ENCODE measurements at places on chromosomes 11 and 22.

DNA sequence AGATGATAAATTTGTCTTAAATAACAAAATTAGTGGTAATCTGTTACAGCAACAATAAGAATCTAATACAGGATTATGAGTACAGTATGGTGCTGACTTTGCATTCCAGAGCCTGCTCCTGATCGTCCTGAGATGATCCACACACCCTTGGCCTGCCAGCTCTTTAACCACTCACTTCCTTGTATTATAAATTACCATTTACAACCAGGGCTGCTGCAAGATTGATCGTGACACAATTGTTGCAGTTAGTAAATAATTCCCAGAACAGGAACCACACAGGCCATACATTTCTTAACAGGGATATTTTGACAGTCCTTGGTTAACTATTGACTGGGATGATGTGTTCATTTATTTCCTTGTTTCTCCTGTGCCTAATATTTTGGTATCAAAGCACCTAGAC lies 3.8 kb upstream of the CBLIF start:
- DNase-seq = no peak

DNA sequence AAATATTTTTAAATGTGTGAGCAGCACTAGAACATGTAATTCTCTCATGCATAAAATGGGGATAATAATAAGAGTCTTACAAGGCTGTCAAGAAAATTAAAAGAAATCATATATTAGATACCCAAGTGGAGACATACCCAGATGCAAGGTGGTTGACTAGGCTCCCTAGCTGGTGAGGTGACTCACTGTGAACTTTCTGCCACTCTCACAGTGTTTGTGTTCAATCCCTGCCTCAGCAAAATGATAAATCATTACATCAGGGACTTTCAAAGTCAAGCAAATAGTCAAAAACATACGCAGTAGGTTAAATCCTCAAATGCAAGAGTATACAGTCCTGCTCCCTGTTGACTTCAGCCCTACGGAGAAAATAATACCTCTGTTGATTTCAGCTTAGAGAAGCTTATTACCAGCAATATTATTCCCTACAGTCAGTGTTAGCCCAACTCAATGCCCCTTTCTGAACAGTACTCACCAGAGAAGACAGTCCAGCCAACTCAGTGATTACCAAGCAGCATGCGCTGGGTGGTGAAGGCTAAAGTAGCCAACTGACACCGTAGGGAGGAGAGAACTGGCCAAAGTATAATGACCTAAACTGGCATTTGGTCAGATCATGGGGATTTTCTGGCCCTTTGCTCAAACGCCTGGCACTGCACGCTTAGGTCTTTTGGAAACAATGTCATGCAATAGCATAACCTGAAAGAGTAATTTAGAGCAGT lies 73.1 kb upstream of the BARX2 start:
- no peak for DNase-seq

- no peak for DNase-seq
Measured at GRCh38 chr11:113014262-113015097, 53.3 kb downstream of the NCAM1 start.

- no peak for DNase-seq
Measured at GRCh38 chr11:11604370-11604990, 17.3 kb downstream of the GALNT18 start.

DNA sequence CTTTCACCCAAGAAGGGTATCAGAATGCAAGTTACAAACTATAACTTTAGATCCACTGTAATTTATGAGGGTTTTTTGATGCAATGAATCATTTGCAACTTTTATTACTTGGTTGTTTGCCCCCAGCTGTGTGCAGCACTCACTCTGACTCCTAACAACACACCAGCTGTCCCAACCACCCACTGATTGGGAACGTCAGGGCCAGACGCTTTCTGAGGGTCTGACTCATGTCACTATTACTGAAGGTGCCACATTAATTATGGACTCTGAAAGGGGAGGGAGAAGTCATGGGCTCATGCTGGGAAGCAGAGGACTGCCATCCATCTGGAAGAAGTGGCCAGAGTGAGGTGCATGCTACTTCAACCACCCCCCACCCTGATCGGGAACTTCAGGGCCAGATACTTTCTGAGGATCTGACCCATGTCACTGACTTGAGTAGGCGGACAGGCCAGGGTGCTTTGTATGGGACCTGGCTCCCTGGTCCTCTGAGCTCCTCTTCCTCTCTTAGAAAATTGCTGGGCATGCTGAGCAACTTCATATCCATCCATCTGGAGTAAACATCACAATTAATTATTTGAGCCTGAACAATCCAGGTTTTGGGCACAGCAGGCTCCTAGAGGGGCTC lies 44.9 kb upstream of the DRD2 start:
- no peak for DNase-seq

DNA sequence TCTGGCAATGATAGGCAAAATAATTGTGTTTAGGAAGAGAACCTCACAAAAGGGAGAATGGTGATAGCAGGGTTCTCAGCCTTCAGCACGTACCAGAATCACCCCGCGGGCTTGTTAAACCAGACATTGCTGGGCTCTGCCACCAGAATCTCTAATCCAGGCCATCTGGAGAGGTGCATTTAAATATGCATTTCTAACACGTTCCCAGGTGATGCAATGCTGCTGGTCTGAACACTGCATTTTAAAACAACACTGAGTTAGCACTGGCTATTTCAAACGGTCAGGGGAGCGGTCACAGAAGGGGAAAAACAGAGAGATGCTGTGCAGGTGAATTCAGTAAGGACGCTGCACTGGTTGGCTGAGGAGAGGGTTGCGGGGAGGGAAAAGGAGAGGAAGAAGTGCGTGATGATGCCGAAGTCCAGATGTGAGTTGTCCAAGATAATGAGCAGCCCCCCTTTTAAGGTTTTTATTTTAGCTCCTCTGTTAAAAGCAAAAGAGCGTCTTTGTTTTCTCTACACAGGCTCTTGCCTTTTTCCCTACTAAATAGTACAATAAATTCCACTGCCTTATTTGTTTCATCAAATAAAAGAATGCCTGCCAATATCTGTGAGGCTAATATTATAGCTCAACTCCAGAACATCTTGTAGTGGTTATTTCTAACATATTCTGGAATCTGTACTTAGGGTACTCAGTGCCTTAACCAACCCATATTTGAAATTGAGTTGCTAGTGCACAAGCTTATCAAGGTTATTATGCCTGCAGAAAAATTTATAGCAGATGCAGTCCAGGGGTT lies 109.6 kb upstream of the POU2AF2 start:
- DNase-seq = no peak

DNA sequence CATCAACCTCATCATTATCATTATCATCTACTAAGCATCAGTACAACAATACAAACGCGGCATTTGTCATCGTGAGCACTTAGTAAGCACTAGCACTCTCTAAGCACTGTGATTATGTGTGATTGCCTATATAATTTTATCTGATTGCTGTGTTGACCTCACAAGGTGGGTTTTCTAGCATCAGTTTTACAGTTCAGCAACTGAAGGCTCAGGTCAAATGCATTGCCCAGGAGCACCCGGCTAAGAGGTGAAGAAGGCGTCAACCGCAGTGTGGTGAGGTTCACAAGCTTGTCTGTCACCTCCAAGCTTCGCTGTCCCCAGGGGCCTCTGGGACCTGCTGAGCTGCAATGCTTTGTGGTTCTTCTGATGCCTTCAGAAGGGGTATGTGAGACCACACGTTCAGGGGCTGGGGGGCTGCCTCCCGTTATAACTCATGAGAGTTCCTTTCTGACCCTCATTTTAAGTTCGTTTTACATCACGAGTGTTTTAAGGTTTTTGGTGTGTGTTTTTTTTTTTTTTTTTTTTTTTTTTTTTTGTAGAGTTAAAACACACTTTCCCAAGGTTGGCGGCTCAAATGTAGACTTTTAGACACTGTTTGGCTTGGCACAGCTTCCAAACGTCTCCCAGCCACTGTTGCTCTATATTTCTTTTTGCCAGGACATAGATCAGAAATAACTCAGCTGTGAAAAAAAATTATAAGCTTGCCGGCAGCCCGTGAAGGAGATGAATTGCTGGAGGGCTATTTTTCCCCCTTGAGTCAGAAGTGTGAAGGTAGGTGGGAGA lies 33.8 kb upstream of the SCUBE1 start:
- peak; percentile 65 for DNase-seq

DNA sequence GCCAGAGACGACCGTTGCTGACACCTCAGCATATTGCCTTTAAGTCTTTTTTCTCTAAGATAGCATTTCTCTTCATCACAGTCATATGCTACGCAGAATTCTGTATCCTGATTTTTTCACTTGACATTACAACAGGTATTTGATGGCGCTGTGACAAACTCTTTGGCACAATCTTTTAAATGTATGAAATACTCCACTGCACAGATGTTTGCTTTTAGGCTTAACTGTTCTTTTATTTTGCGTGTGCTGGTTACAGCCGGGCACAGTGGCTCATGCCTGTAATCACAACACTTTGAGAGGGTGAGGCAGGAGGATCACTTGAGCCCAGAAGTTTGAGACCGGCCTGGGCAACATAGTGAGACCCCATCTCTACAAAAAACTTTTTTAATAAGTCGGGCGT lies 52.0 kb upstream of the PPP6R3 start:
- DNase-seq = no peak

GRCh38 chr11:69234740-69235710 lies 58.9 kb upstream of the MYEOV start:
- no peak for DNase-seq

DNA sequence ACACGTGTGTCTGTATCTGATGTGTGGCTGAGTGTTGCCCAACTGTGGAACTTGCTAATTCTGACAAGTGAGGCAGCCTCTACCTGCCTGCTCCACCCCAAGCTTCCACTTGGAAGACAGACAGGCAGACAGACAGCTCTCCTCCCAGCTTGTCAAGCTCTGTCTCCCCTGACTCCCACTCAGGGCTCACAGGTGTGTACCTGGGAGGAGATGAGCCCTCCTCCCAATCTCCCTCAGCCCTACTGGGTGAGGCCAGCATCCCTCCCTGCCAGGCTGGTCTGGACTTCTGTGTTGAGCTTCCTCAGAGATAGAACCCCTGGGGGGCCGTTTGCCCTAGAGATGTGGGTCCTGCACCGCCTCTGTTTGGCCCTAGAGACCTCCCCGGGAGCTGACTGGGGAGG lies 1.0 kb upstream of the CHRM1 start:
- DNase-seq = no peak

DNA sequence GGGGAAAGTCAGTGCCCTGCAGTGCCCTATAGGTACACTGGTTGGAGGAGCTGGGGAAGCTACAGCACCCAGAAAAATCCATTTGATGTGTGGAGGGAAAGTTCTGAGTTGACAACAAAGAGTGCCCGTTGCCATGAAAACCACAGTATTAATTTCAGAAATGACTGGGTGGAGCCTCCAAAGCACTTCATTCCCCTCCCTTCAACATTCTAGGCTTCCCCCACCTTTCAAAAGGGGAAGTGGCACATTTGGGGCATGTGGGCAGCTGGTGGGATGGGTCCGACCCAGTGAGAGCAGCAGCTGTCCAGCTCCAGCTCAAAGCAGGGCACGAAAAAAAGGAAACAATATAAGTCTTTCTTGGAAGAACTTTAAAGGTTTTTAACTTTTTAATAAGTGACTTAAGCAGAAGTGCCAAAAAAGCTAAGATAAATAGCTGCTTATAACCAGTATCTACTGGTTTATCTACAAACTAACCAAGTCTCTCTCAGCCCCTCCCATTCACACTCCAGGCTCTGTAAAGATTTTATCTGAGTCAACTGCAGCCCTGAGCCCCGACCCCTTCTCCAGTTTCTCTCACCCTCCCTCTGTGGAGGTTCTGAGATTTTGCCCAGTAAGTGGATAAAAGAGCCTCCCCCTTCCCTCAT lies 9.0 kb upstream of the AHNAK start:
- peak; percentile 87 for DNase-seq

DNA sequence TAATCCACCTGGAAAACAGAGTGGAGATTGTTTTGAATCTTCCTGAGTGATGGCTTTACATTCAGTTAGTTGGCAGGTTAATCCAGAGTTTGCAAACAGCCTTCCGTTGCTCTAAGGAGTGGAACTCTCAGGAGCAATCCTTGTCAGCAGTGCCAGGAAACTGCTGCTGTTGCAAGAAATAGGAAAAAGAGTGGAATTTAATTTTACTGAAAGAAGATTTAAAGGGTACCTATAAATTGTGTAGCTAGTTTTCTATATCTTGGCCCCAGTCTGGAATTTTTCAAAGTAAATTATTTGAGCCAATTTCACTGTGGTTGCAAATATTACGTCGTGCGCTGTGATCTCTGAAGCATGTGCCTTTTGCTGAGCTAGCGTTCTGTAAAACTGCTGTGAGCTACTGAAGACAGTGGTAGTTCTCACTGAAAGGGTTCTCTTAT lies 55.5 kb upstream of the SLC5A12 start:
- DNase-seq = no peak

DNA sequence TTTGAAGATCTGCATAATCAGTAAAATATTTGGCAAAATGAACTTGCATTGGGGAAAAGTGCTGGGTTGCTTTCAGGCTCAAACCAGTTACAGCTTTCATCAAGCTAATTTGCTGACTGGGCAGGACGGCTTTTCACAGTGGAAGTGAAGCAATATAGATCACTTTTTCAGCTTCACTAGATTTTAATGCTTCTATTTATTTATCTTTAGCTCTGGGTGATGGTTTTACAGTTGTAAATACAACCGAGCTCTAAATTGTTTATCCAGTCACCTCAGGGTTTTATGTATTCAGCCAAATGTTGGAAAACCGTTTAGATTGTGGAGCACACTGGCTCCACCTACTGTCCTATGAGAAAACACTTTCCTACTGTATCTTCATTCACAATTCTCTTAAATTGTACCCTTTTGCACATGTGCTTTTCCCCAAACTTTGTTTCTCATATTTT lies 58.2 kb downstream of the ACER3 start:
- no peak for DNase-seq

DNA sequence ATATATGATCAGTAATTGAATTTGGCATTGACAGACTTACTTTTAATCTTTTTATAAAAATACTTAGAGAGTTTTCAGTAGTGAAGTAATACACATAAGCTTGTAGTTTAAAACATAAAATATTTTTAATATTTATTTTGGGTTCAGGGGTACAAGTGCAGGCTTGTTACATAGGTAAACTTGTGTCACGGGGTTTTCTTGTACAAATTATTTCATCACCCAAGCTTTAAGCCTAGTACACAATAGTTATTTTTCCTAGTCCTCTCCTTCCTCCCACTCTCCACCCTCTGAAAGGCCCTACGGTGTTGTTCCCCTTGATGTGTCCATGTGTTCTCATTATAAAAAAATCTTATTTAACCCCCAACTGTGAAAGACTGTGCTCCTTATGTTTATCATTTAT lies 1397.8 kb upstream of the RAG2 start:
- no peak for DNase-seq

DNA sequence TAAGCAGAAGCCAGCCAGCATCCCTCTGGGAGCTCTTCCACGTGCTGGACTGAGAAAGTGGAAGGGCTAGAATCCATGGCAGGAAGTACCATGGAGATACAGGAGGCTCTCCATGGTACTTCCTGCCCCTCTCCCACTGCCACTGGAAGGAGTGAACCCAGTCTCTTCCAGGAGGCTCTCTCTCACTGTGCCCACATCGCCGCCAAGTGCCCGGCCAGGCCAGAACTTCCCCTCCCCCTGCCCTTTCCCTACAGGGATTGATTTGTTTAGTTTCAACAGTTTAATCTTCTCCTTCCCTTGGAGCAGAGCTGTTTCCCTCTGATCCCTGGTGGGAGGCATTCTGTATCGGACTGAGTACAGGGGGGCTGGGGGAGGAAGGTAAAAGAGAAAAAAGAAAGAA lies 133.6 kb downstream of the DSCAML1 start:
- DNase-seq = no peak

Measured in activated effector memory CD4-positive, alpha-beta T cell treated with anti-CD3 and anti-CD28 coated beads, Interleukin-2, amount 50 U/mL, for 16 hours (primary cell).